ENCODE measurements at places on chromosomes 2 and 18. TPM values are rescaled to one million over a fixed set of nuclear protein-coding genes. Genes with fewer than 3 reads are reported as not detected.

The CACNB4 gene
- 29.0 TPM for polyA plus RNA-seq

The ALLC gene
- not detected for polyA plus RNA-seq

The CRYGC gene
- not detected for polyA plus RNA-seq

The MOGAT1 gene
- polyA plus RNA-seq, result not detected

The ATOH8 gene
- polyA plus RNA-seq, result 0.92 TPM

The TUBA3E gene
- not detected for polyA plus RNA-seq

The HSBP1L1 gene
- polyA plus RNA-seq, result 0.84 TPM

The AOX1 gene
- polyA plus RNA-seq, result not detected

The NFATC1 gene
- polyA plus RNA-seq, result 0.37 TPM

The KCNIP3 gene
- not detected for polyA plus RNA-seq

The SAP130 gene
- polyA plus RNA-seq, result 5.8 TPM

The SLC39A6 gene
- polyA plus RNA-seq, result 298 TPM

The OR6B2 gene
- not detected for polyA plus RNA-seq

The CDKL4 gene
- not detected for polyA plus RNA-seq

The CD302 gene
- not detected for polyA plus RNA-seq

The LCT gene
- polyA plus RNA-seq, result not detected

The KIDINS220 gene
- polyA plus RNA-seq, result 338 TPM

The SOX11 gene
- polyA plus RNA-seq, result 135 TPM

The KCNF1 gene
- 12.9 TPM for polyA plus RNA-seq

The C2orf78 gene
- not detected for polyA plus RNA-seq

The KCNJ13 gene
- not detected for polyA plus RNA-seq

The COLEC12 gene
- 0.76 TPM for polyA plus RNA-seq

The ERBB4 gene
- 0.69 TPM for polyA plus RNA-seq

The GNLY gene
- polyA plus RNA-seq, result not detected

The GPR17 gene
- polyA plus RNA-seq, result not detected

The TXNDC2 gene
- polyA plus RNA-seq, result 0.41 TPM

The CTAGE1 gene
- polyA plus RNA-seq, result not detected

The KCNG3 gene
- polyA plus RNA-seq, result 1.1 TPM

The REG3A gene
- polyA plus RNA-seq, result not detected

The PDCL3 gene
- polyA plus RNA-seq, result 18.5 TPM

The TLX2 gene
- polyA plus RNA-seq, result not detected

The TACR1 gene
- polyA plus RNA-seq, result 0.78 TPM

The YIPF4 gene
- polyA plus RNA-seq, result 33.5 TPM

The TSPYL6 gene
- not detected for polyA plus RNA-seq

The COX7A2L gene
- polyA plus RNA-seq, result 425 TPM

The PLEK gene
- 0.10 TPM for polyA plus RNA-seq

The BCL11A gene
- 44.0 TPM for polyA plus RNA-seq

The ARHGEF33 gene
- 2.5 TPM for polyA plus RNA-seq

The ANKRD30BL gene
- polyA plus RNA-seq, result not detected

The REG1B gene
- polyA plus RNA-seq, result not detected

The SH2D6 gene
- not detected for polyA plus RNA-seq

The ADCYAP1 gene
- 1.2 TPM for polyA plus RNA-seq

The NTSR2 gene
- not detected for polyA plus RNA-seq

The PAX8 gene
- polyA plus RNA-seq, result not detected

The COL6A3 gene
- 0.06 TPM for polyA plus RNA-seq
